ENCODE measurements at places on chromosomes 4 and X.

- no peak for DNase-seq
These were observed 52.5 kb upstream of the SHISA3 start for GRCh38 chr4:42344749-42345148.

DNA sequence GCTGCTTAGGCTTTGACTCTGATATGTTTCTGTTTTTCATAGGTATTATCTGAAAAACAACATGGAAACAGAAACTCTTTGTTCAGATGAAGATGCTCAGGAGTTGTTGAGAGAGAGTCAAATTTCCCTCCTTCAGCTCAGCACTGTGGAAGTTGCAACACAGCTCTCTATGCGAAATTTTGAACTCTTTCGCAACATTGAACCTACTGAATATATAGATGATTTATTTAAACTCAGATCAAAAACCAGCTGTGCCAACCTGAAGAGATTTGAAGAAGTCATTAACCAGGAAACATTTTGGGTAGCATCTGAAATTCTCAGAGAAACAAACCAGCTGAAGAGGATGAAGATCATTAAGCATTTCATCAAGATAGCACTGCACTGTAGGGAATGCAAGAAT lies 238.6 kb downstream of the RAPGEF2 start:
- DNase-seq: no peak

GRCh38 chrX:77953708-77954107 lies 15.7 kb downstream of the PGAM4 start:
- DNase-seq: no peak

DNA sequence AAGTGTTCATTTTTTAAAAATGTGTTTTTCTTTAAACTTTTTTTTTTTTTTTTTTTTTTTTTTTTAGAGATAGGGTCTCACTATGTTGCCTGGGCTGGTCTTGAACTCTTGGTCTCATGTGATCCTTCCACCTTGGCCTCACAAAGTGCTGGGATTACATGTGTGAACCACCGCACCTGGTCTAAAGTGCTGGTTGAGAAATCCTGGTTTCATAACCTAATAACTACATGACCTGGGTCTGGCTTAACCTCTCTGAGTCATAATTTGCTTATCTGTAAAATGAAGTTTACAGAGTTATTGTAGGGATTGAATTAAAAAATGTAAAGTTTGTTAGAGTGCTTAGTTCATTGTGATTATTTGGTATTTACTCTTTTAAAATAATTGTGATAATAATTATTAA lies 5.2 kb downstream of the HSD17B13 start:
- DNase-seq: no peak

GRCh38 chr4:108950158-108950915 lies 187.5 kb upstream of the ETNPPL start:
- DNase-seq: no peak

DNA sequence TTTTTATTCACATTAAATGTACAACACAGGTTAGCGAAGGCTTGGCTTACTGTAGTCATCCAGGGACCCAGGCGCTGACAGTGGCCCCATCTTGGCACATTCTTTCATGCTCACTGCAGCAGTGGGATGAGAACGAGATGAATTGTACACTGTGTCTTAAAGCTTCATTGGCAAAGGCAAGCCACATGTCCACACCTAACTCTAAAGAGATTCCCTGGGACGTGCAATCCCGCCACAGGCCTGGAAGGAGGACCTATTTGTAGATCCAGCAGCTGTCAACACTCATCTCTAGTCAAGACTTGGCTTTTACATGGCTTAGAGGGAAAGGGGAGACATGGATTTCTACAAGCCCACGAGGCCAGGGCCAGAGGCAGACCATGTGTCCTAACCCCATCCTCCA lies 16.1 kb upstream of the CXCR3 start:
- no peak for DNase-seq

DNA sequence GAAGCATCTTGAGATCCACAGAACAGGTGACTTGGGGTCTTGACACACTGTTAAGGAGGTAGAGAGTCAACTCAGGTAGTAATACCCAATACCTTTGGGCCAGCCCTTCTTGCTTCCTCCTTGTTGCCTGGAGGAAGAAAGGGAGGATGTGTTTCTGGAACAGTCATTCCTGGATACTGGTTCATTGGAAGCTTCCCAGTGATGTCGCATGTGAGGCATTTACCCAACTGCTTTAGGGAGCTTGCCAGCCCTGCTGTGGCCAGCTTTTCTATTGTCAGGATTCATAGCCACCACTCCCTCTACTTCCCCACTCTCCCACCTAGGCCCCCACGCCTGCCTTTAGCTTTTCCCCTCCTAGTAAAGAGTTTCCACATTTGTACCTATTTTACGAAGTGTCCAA lies 310.3 kb upstream of the PRPS2 start:
- DNase-seq: no peak

DNA sequence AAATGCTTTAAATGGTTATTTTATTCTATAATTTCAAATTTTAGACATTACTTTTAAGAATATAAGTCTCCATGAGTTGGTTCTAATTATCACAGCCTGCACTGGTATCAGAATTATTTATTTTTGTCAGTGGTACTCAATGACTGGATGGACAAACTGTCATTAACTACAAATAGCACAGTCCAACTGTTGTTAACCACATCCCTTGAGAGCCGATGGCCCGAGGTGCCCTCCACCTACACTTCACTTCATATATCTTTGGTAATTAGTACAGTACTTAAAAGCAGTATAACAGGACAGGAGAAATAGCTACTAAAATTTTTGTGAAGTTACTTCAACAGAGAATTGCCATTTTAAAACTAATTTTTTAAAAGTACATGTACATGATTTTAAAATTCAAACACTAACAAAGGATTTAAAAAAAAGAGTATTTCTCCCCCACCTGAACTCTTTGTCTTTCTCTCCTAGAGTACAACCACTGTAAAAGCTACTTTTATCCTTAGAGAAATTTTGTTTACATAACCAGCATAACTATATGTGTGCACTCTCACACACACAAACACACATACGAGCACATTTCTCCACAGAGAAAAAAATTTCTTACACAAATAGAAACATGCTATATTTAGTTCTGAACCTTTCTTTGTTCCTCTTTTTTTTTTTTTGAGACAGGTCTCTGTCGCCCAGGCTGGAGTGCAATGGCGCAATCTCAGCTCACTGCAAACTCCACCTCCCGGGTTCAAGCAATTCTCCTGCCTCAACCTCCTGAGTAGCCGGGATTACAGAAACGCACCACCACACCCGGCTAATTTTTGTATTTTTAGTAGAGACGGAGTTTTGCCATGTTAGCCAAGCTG lies 6.5 kb downstream of the TIFA start:
- no peak for DNase-seq

- DNase-seq: no peak
These were observed 234.2 kb upstream of the TET2 start for GRCh38 chr4:104912518-104912917.

DNA sequence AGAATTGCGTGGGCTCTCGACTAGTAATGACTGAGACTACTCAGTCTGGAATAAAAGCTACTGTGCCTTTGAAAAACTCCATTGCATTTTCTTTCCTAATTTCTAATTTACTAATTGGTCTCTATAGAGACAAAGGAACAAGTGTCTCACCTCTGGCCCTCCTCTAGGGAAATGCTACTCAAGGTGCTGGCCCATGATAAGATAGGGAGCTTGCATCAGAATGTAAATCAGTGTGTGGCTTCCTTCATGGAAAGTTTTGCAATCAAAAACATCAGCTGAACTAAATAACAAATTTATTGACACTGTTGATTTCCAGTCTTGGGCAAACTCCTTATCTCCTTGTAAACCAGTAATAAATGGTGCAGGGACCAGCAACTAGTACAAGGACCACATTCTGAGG lies 81.8 kb downstream of the SRPX start:
- no peak for DNase-seq

- DNase-seq: no peak
These were observed 1.7 kb upstream of the GPR50 start for GRCh38 chrX:151174581-151175282.

DNA sequence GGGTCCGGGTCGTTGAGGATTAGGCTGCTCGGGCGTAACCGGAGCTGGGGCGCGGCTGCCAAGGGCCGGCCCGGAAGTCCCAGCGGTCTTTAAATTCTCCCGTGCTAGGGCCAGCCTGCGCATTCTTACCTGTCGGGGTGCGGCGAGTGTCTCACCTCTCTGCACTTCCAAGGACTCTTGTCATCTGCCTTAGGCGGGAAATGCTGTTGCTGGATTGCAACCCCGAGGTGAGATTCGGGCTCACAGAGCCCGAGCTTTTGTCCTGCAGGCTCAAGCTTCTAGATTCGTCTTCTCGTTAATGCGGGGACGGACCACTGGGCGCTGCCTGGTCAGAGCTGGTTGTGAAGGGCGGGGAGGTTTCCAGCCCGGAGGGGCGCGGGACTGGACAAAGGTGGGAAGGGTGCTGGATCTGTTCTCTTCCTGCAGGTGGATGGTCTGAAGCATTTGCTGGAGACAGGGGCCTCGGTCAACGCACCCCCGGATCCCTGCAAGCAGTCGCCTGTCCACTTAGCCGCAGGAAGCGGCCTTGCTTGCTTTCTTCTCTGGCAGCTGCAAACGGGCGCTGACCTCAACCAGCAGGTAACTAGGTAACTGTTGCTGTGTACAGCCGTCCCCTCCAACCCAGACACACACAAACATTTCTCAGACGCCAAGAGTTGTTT lies at the start of gene ANKRD37:
TSS of gene ANKRD37 (plus strand) at position 118 of the 662 bp plus-strand sequence. CDS start at position 201, 83 bp downstream.
- DNase-seq: peak; percentile 64

DNA sequence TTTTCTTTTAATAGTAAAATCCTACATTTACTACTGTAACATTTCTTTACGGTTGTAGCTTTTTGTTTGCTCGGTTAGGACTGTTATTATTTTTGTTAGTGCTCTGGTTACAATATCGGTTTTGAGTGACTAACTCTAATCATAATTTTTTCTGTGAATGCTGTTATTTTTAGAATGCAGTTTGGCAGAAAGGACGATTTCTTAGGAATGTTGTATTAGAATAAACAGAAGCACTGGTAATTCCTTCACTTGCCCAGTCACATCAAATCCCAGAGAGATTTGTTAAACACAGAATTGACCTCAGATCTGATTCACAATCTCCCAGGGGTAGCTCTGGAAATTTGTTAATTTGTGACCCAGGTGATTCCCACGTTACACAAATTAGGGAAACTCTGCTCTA lies 21.7 kb downstream of the DDIT4L start:
- DNase-seq: no peak

GRCh38 chr4:107058828-107059227 lies 22.7 kb upstream of the DKK2 start:
- no peak for DNase-seq

DNA sequence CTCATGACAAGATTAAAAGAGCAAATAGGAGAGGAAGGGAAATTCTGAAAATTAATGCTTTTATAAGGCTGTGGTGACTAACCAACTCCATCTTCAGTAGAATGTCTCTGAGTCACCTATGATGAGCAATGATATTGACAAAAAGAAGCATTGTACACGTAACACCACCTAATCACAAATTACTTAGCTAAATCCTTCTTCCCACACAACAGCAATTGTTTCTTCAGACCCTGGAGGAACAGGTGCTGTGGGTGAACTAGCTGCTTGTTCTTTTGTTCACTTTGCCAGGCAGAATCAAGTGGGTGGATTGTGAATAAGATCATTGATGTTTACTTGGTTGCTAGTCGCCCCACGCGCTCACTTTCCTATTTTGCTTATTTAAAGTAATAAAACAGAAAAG lies 315.5 kb downstream of the CAMK2D start:
- no peak for DNase-seq

DNA sequence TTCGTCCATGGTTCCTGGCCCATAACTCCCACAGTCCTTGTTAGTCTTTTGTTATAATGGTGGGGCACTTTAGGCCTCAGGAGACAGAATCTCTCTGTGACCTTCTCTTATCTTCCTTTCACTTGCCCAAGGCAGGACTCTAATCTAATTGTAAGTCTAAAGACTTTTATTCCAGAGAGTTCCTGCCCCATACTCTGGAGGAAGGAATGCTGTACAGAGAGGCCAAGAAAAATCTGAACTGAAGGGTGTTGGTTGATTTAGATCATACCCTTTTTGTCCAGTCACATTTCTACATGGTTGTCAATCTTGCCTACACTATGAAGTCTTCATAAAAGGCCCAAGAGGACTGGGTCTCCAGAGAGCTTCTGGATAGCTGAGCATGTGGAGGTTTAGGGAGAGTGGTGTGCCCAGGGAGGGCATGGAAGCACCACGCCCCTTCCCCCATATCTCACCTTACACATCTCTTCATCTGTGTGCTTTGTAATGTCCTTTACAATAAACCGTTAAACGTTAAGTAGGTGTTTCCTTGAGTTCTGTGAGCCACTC lies 84.5 kb downstream of the AFF1 start:
- DNase-seq: no peak

DNA sequence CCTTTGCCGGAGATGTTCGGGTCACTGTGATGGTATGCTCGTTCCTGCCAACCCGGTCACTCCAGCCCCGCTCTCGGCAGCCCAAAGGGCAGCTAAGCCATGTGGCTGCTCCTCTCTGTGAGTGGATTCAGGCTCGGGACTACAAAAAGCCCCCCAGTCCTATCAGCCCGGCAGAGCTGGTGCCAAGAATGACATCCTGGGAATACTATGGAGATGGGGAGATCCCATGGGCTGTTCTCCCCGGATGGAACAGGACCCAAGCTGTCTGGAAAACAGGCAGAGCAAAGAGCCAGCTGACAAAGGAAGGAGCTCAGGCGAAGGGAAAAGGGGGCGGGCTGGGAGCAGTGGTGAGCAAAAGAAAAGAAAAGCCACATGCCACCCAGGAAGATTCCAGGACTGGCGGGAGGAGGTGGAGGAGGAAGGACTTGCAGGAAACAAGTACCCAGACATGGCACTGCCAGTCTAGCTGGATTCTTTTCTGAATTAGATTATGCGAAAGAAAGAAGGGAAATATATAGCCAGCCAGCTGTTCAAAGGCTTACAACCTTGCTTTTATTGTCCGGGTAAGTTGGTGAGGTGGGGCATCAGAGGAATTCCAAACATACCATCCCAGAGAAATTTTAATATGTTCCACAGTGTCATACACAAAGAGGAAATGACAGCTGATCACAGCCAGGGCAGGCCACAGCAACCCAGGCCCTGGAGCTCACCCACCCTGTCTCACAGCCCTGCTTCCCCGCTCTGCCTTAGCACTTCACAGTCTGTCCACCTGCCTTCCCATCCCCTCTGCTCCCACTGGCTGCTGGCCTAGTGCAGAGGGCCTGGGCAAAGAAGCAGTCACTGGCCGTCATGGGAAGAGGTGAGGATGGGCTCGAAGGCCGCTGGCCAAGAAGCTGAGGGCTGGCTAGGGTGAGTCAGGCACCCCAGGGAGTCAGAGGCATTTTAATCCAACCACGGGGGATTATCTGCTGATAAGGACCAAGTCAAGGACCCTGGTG lies 3.4 kb downstream of the NDP start:
- no peak for DNase-seq

- no peak for DNase-seq
These were observed 54.0 kb upstream of the PRDM8 start for GRCh38 chr4:80143307-80143679.

Data from COR-L47 (cell line).